ENCODE measurements at places on chromosomes 12 and 14.

GRCh38 chr12:89797436-89797835, 88.8 kb upstream of the ATP2B1 start:
- no peak for DNase-seq

DNA sequence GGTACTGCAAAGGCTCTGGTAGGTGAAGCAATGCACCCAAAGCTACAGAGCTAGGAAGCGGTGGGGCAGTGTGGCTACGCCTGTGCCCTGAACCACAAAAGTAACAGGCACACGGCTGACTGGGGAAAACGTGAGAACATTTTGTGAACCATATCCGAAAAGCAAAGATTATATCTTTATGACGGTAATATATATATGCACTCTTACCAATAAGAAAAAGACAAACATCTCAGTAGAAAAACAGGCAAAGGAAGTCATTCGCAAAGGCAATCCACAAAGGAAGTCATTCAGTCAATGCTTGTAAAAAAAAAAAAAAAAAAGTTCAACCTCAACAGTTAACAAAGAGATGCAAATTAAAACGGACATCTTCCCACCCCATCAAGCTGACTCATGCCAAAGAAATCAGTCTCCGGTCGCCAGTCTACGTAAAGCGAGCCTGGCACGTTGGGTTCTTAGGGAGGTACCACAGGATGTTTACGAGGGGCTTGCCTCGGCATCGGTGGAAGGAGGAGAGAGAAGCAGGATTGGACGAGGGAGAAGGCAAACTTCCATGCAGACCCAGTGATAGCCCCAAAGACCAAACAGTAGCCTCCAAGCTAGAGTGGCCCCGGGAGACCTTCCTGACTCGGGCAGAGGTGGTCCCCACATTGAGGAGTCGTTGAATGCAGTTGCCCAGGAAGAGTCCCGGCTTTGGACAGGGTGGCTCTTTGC, 39.4 kb upstream of the PPP2R5C start:
- peak; percentile 33 for DNase-seq

DNA sequence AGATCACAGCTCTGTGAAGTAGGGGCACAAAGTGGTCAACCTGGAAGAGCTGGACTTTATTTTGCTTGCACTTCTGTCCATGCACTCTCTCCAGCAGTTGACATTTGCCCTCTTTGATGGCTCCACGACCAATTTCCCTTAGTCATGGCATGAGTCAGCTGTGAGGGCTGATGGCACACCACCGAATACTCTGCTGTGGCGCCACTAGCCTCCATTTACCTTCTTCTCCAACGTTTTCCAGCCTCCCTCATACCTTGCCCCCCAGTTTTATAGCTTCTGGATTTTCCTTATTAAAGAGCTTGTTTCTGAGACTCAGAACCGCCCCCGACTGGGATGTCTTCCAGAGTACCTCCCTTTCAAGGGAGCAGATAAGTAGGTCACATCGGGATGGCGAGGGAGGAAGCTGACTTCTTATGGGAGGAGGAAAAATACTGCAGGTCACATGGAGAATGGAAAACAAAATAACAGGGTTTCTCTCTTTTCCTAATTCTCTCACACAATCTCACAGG, 17.6 kb downstream of the NINJ2 start:
- no peak for DNase-seq

- no peak for DNase-seq
Measured at GRCh38 chr12:53098354-53098981, 1.0 kb downstream of the IGFBP6 start.

- no peak for DNase-seq
Measured at GRCh38 chr12:98635657-98636323, 8.8 kb downstream of the IKBIP start.

DNA sequence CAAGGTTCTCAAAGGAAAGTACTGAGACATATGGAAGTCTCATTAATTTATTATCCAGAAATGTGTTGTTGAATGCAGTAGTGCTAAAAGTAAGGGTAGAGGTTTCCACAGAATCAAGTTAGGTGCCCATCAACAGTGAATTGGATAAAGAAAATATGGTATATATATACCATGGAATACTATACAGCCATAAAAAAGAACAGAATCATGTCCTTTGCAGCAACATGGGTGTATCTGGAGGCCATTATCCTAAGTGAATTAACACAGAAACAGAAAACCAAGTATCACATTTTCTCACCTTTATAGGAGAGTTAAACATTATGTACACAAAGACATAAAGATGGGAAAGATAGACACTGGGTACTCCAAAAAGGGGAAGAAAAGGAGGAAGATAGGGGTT, 149.9 kb upstream of the RASSF8 start:
- no peak for DNase-seq

DNA sequence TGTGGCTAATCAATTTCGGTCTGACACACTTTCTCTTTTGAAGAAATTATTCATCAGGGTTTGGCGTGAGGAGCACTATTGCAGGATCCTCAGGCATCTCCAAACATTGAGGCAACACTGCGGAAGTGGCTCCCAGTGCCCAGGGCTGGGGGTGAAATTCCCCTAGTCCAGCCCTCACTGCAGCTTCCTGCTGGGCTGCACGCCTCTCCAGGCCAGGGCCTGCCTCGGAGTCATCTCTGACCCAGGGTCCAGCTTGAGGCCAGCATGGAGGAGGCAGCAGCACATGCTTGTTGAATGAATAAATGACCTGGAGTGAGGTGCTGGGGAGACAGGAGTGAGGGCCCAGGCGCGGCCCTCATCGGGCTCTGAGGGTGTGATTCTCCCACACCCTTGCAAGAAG, 36.0 kb upstream of the TDRD9 start:
- no peak for DNase-seq

DNA sequence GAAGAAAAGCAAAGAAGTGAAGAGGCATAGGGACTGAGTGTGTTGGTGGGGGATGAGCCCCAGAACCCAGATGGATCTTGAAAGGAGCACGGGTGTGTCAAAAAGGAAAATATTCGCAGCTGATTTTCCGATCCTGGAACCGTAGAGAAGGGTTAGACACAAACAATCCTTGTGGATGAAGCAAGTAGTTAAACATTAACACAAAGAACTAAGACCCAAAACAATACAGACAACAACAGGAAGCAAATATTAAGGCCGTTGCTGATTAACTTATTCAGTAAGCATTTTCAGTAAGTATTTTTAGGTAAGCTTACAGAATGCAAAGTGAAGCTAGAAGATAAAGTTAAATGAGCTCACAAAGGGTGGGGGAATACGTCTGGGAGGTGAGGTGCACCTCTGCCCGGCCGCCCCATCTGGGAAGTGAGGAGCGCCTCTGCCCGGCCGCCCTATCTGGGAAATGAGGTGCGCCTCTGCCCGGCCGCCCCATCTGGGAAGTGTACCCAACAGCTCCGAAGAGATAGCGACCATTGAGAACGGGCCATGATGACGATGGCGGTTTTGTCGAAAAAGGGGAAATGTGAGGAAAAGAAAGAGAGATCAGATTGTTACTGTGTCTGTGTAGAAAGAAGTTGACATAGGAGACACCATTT, 62.8 kb upstream of the PRB2 start:
- DNase-seq: no peak

GRCh38 chr14:61582815-61583214, 112.5 kb upstream of the HIF1A start:
- DNase-seq: no peak

- DNase-seq: no peak
Measured at GRCh38 chr12:80445083-80445793, 1.2 kb downstream of the PTPRQ start.

Measured in activated CD4-positive, alpha-beta T cell treated with anti-CD3 and anti-CD28 coated beads, Interleukin-2, amount 50 U/mL, for 24 hours (primary cell).